ENCODE measurements at places on chromosomes 6 and 20.

DNA sequence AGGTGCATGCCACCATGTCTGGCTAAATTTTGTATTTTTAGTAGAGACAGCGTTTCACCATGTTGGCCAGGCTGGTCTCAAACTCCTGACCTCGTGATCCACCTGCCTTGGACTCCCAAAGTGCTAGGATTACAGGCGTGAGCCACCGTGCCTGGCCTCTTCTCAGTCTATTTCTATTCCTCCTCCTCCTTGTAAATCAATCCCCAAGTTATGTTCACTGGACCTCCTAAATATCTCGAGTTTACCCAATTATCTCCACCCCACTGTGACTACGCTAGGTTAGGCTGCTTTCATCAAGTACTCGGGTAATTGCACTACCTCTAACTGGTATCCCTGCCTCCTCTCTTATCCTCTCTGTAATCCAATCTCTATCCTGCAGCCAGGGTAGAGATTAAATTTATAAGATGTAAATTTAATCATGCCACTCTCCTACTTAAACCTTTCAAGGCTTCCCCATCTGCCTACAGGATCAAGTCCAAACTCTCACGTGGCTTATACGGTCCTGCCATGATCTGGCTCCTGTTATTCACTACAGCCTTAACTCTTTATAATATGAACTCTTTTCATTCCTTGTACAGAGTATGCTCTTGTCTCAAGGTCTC lies 837 bp upstream of the MAD2L1BP start:
- DNase-seq = no peak

- no peak for DNase-seq
Measured at GRCh38 chr6:53530346-53530745, 14.6 kb downstream of the GCLC start.

DNA sequence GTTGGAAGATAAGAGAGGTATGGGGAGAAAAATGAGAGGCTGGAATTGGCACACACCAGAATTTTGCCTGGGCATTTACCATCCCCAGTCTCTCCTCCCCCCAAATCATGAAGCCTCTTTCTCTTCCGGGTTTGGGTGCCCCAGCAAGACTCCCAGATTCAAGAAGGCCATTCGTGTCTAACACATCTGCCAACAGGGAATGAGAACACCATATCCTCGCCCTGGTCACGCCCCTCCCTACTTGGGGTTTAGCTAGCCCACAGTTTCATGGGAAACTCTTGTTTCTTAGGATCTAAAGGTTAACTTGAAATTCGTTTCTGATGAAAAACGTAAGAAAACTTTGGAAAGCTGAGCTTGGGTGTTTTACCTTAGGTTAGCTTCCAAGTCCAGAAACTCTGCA lies 105.5 kb upstream of the TMEM170B start:
- DNase-seq = no peak

DNA sequence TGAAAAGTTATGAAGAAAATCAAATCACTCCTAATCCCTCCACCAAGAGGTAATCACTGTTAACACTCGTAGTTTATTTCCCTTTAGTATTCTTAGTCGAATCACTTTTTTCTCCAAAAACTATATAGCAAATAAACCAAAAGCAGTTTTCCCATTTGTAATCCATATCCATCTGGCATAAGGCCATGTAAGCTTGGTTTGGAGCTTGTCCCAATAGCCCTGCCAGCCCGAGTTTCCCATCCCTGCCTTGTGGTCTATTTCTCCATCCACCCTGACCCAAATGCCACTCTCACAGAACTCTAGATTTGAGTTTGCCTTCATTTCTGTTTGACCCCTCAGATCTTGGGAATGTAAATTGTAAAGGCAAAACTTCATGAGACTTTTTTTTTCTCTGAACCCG lies 71.8 kb upstream of the DSP start:
- no peak for DNase-seq

- DNase-seq = peak; percentile 2
Measured at GRCh38 chr6:70413992-70414494, 735 bp downstream of the FAM135A start.

- no peak for DNase-seq
Measured at GRCh38 chr20:59412181-59412580, 111.8 kb downstream of the EDN3 start.

DNA sequence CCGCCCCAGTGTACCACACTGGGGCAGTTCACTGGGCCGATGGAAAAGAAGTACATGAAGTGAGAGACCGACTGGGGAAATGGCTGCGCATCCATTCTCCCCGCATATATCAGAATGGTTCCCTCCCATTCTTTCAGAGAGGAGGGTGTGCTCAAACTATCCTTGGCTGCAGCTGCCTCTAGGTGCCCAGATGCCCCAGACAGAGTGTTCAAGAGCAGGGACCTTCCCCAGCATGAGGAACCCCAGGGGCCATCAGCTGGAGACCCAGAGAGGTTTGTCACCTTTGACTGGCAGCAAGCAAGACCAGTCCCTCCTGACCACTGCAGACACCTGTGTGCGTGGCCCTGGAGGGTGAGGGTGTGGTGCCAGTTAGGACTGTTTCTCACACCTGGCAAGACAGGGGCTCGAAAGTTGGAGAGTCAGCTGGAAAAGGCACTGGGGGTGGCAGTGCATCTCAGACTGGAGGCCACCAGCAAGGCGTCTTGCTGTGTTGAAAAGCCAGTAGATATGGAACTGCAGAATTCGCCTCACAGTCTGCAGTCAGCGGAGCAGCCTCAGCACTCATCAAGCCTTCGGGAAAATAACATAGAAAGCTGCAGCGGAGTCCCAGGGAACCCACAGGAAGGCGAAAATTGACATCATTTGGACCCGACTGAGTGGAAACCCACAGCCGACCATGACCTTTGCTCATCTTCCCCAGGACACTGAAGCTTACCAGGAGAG lies 76.7 kb downstream of the GPR6 start:
- no peak for DNase-seq

GRCh38 chr6:13256266-13257001 lies 71.9 kb downstream of the TBC1D7 start:
- no peak for DNase-seq

GRCh38 chr6:11132194-11132888 lies 20.8 kb upstream of the ERVFRD-1 start:
- DNase-seq = no peak

DNA sequence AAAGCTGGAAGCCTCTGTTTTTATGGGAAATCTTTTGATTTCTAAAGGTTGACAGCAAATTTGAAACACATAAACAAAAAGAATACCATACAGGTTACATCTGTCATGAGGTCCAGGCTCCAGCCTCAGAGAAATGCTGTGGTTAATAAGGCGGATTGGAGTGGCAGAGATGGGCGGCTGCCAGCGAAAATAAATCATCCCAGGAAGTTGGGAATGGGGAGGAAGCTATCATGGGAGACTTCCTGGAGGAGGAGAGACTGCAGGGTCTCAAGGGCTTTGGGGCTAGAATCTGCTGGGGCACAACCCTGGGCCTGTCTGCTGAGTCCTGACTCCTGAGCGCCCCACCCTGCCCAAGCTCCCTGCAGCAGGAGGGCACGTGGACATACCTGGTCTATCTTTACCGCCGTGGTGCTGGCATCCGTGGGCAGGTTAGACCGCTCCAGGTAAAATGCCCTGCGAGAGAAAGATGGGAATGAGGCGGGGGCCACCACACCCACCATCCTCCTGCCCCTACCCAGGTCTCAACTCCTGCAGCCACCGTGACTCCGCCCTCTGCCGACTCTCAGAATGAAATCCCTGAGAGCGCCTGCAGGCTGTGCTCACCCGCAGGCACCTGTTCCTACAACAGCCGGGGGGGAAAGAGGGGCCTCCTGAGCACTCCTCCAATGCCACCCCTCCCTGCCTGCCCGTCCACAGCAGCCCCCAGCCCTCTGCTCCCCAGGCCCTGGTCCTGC lies 197.3 kb downstream of the PREX1 start:
- no peak for DNase-seq

DNA sequence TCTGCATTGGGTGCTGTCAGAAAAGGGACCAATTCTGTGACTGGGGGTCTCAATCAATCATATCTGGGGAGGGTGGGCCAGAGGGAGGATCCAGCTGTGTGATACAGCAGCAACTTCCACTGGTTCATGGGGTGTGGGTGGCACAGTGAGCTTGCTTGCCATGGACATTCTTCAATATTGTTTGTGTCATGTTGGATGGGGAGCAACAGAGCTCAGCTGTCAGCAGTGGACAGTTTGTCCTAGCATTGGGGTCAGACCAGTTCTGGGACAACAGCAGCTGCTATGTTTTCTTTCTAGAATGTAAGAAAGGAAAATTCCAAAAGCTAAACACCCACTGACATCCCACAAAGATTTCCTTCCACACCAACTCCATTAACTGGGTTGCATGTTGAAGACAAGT lies 221.9 kb upstream of the CDH4 start:
- no peak for DNase-seq

GRCh38 chr20:4122926-4123325 lies 107.6 kb upstream of the RNF24 start:
- no peak for DNase-seq

- no peak for DNase-seq
Measured at GRCh38 chr6:37620519-37620918, 77.2 kb downstream of the MDGA1 start.

GRCh38 chr6:144310765-144311164 lies 25.6 kb downstream of the UTRN start:
- DNase-seq = no peak

DNA sequence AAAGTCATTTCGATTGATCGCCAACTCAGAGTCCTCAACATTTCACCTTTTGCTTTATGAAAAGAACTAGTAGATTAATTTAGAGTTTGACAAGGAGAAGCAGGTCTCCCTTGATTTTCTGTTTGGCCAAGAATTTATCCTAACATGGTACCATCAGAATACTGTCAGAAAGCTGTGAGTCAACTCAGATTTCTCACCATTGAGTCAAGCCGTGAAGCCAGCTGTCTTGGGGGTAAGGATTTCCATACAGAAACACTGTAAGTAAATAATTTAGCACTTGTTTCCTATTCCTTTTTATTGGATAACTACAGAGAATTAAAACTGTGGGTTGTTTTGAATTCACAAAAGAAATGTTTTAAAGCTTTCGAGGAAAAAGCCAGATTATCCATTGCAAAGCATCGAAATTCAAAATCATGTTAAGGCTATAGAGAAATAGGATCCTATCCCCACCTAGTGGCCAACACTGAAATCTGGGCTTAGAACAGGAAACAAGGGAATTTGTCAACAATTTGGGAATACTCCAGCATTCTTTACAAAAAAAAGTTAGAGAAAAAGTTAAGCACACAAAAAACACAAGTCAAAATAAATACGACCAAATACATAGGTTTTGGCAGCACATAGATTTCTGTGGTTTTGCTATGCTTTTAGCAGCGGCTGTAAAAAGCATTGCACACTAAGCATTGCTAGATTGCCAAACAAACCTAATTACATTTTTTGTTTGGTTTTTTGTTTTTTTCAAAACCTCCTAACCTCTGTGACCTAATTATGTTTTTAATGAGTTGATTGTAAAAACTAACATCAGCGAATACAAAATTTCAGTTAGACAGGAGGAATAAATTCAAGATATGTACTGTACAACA lies 44.2 kb downstream of the COL11A2 start:
- DNase-seq = no peak

- DNase-seq = no peak
Measured at GRCh38 chr20:10268636-10269035, 50.0 kb downstream of the SNAP25 start.

- no peak for DNase-seq
Measured at GRCh38 chr6:81969814-81970213, 217.3 kb upstream of the TENT5A start.

GRCh38 chr6:82283771-82284410 lies 36.3 kb upstream of the IBTK start:
- no peak for DNase-seq

DNA sequence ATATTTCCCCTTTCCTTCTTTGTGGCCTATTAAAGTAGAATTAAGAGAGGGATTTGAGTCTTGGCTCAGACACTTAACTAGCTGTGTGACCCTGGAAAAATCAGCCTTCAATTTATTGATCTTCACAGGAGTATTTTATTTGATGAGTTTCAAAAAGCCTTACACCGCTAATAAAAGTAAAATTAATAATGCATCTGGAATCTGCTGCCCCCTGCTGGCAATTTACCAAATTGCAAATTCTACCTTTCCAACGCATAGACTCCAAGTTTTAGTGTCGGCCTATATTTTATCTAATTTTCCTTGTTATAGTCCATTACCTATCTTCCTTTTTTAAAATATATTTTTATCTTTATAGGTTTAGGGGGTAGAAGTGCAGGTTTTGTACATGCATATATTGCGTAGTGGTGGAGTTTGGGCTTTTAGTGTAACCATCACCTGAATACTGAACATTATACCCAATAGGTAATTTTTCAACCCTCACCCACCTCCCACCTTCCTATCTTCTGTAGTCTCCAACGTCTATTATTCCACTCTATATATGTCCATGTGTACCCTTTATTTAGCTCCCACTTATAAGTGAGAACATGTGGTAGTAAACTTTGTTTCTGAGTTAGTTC lies 46.3 kb downstream of the GOPC start:
- peak; percentile 49 for DNase-seq

- no peak for DNase-seq
Measured at GRCh38 chr20:51456511-51457509, 85.7 kb downstream of the NFATC2 start.

- no peak for DNase-seq
Measured at GRCh38 chr6:13302291-13302690, 26.0 kb downstream of the TBC1D7 start.

- DNase-seq = no peak
Measured at GRCh38 chr20:44943828-44944227, 16.4 kb downstream of the TOMM34 start.

DNA sequence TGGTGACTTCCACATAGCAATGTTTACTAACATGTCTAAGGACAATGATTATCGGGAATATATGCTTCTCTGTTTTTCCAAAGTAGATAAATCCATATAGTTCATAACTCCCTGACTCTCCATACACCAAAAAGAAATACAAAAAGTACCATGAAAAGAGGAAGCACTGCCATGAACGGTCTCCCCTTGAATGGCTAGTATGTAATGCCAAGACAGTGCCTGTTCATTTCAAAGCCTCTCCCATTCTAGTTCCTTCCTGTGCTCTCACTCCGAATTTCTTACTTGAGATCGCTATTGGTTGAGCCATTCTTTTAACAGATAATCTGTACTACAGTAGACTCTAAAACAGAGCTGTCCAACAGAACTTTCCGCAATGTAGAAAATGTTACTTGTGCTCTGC lies 54.8 kb upstream of the EDN1 start:
- DNase-seq = no peak

DNA sequence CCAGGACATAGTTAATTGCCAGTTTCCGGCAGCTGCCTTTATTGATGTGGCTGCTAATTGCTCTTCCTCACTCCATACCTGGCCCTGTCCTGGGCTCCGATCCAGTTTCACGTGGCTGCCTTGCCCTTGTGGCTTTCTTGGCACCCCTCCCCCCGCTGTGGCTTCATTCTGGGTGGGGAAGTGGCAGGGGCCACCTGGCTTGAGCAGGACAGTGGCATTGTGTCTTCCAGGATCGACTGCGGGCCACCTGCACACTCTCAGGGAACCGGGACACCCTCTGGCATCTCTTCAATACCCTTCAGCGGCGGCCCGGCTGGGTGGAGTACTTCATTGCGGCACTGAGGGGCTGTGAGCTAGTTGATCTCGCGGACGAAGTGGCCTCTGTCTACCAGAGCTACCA lies 10.8 kb downstream of the MAVS start:
- DNase-seq = no peak
